ENCODE measurements at places on chromosomes 5 and 9.

DNA sequence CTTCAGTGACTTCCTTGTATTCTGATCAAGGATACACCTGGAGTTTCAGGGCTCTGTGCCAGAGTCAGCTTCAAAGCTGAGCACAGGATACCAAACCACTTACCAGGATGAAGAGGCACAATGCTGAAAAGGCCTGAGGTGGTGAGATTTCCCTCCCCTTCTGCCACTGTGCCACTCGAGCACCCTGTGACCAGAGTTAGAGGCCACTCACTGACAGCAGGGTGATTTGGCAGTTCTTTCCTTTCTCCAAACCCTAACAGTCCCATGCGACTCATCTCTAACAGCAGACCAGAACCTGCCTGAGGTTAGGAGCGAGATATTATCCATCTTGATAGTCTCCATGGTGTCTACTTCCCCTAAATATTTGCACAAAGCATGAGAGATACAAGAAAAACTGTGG lies 1.8 kb downstream of the PLGRKT start:
- DNase-seq, result no peak

DNA sequence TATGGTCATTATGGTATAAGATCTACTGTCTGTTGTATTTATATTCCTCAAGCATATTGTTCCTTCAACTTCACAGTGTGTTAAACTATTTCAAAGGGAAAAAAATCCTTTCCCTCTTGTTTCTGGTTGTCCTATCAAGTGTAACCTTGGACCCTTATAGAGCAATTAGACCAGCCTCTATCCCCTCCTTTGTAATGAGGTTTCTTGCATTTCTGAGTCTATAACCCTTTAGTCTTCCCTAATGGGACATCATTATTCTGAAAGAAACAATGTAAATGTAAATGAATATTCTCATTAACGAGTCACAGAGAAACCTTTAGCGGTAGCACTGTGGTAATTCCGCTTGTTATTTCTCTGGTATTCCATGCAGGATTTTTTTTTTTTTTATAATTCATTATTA lies 197.3 kb downstream of the CNTLN start:
- no peak for DNase-seq

DNA sequence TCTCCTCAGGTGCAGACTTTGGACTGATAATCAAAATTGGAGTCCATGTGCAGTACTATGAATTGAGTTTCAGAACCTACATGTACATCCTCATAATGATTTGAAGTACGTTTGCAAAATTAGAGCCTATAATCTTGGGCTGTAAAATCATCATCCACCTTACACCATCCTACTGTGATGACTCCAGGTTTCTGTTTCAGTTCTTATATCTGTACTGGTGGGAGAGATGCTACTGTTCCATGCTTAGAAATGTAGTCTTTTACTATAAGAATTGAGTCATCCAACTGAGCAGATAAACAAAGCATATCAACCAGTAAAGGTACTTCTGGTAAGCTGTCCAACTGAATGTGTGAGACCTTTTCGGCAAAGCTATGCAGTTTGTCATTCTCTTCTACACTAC lies 586.3 kb upstream of the FAM174A start:
- DNase-seq, result no peak

DNA sequence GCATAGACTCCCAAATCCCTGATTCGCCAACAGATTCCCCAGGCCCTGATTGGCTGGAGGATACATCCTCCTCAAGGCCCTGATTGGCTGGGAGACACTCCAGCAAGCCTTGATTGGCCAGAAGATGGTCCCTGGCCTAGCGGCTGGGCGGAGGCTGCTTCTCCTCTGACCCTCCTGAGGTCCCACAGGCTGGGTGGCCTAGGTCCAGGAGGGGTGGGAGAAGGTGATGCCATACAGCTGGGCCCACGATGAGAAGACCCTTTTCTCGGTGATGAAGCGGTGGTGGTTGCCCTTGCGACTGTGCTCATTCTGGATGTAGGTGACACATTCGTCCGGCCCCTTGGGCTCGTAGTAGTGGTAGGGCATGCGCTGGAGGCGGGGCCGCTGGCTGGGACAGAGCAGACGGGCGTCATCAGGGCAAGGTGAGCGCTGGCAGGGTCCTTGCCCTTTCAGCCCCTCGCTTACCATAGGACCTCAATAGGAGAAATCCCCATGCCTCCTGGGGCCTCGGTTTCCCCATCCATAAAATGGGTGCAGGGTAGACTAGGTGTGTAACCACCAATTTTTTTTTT lies 9.0 kb upstream of the AK1 start:
- DNase-seq, result no peak

DNA sequence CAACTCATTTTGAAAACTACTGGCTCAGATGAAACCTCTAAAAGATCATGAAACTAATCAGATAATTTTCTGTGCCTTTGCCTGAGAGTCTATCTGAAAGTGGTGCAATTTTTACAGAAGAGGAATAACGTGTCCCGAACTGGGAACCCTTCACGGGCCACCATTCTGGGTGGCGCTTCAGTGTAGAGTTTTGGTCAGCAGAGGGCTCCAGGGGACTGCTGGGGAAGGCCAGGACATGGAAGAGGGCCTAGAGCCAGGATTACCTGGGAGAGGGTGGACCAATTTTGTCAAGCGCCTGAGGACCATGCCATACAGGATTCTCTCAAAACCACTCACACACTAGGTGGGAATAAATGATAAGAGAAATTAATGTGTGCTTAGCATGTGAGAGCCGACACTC lies 49.7 kb upstream of the PLEKHG4B start:
- DNase-seq, result no peak

GRCh38 chr9:113701774-113702755 lies 174.0 kb upstream of the ZNF618 start:
- no peak for DNase-seq

- DNase-seq, result no peak
Measured at GRCh38 chr5:41790038-41790776, 80.0 kb downstream of the OXCT1 start.

DNA sequence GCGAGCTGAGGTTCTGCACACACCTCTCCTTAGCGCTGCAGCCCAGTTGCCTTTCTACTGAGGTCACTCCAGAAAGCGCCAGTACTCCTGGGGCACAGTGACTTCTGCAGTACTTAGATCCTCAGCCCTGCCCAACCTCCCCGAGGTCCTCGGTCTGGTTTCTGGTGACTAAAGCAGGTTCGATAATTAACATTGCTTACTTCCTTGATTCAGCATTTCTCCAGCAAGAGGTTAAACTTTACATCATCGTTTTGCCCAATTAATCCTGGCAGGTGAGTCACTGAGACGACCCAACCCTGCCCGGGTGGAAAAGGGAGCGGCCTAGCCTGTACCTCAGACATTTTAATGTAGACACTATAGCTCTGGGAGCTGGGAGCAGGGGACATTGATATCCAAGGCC lies 77.6 kb downstream of the PLAC8L1 start:
- no peak for DNase-seq

DNA sequence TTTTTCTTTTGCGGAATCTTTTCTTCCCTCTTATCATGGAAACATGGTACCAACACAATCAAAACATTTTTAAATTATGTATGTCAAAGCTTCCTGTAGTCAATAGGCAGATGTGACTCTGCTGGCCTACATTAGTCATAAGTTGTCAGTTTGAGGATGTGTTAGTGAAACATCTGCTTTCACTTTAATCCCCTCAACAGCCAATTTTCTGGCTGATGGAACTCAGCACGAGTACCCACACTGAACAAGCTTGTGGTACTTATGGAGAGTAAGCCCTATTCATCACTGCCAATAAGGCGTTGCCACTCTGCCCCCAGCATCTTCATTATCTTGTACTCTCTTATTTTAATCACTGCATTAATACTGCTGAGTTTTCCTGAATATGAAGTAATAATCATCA lies 1034.4 kb downstream of the CDH9 start:
- DNase-seq, result no peak

GRCh38 chr9:129838707-129839259 lies 3.5 kb downstream of the USP20 start:
- no peak for DNase-seq

DNA sequence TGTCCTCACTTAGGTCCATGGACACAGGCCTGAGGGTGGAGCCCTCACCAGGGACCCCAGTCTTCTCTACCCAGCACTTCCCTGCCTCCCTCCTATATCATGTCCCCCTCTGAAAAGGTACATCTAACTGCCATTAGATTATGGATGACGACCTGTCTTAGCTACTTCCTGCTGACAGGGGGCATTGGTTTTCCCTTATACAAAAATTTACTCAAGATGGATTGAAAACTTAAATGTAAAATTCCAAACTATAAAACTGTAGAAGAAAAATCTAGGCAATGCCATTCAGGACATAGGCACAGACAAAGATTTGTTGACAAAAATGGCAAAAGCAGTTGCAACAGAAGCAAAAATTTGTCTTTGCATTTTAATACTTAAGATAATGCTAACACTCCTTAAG lies 623.2 kb upstream of the FAM174A start:
- DNase-seq, result no peak

DNA sequence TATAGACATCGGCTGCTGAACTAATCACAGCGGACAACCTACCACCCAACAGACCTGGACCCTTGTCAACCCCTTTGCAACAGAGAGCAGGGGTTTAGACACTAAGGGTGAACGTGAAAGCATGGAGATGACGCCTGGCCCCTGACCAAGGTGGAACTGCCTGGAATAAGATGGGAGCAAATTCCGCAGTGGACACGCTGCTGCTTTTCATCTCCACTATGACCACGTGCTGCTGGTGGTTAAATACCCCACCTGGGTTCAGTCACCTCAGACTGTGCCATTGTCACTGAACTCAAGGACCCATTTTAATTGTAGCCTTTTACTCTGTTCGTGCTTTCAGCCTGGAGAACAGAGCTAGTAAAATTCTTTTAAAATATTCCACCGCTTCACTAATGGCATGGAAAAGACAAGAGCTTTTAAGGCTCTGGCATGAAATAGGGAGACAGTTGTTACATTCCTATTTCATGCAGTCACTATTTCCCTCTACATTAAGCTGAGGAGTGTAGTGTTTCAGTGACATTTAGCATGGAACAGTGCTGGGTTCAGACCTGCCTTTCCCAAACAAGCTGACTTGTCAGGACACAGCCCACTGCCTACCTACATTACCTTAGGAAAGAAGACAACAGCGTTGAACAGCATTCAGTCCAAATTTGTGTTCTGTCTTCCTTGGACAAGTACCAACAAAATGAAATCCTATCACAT lies 96.8 kb downstream of the ANKRD18B start:
- no peak for DNase-seq

GRCh38 chr5:2149195-2149539 lies 266.4 kb upstream of the IRX4 start:
- DNase-seq, result no peak

GRCh38 chr5:179867079-179867465 lies 8.5 kb upstream of the MRNIP start:
- DNase-seq, result no peak

DNA sequence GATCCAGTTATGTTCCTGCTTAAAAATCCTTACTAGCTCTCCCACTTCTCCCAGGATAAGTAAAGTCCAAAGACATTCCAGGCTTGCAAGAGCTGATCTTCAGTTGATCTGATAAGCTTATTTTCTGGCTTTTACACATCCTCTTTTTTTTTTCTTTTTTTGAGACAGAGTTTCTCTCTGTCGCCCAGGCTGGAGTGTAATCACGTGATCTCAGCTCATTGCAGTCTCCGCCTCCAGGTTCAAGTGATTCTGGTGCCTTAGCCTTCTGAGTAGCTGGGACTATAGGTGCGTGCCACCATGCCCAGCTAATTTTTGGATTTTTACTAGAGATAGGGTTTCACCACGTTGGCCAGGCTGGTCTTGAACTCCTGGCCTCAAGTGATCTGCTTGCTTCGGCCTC lies 37.3 kb upstream of the PTPN3 start:
- DNase-seq, result no peak

- DNase-seq, result no peak
Measured at GRCh38 chr9:87786876-87787275, 61.0 kb downstream of the CTSL start.

DNA sequence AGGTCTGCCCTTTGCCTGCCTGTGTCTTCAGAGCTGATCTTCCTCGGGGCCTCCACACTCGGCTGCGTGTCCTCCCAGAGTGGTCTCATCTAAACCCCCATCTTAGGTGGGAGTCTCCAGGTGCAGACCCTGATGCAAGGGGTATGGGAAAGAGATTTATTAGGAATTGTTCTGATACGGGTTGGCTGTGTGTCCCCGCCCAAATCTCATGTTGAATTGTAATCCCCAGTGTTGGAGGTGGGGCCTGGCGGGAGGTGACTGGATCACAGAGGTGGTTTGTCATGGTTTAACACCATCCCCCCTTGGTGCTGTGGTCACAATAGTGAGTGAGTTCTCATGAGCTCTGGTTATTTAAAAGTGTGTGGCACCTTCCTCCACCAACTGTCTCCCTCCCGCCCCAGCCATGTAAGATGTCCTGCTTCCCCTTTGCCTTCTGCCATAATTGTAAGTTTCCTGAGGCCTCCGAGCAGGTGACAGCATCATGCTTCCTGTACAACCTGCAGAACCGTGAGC lies 208.4 kb downstream of the AOPEP start:
- DNase-seq, result no peak
